ENCODE measurements at places on chromosomes 7 and 10.
A peak's percentile ranks its signal among the peaks of the same experiment; 100 is the strongest.

DNA sequence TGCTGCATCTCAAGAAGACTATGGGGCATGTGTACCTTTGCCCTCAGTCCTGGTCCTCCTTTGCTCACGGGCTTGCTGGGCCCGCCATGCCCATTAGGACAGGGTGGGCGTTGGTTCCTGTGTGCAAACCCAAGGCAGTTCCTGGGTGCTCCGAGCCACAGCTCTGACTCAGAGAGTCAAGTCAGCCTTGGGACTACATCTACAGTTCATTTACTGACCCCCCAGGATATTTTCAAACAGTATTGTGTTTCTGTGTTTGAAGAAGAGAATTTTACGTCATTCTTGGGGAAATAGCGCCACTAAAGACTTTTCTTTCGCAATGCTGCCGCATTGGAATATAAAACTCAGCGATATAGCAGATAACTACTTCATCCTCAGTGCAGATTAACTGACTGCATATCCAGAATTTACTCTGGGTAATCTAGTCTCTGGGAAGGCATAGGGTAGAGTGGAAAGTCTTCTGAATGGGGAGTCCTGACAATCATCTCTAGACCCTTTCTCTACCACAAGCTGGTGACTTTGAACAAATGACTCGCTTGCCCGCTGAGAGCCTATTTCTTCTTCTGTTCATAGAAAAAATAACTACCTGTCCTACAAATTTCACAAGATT lies 638.9 kb upstream of the FZD8 start:
- DNase-seq, result no peak

DNA sequence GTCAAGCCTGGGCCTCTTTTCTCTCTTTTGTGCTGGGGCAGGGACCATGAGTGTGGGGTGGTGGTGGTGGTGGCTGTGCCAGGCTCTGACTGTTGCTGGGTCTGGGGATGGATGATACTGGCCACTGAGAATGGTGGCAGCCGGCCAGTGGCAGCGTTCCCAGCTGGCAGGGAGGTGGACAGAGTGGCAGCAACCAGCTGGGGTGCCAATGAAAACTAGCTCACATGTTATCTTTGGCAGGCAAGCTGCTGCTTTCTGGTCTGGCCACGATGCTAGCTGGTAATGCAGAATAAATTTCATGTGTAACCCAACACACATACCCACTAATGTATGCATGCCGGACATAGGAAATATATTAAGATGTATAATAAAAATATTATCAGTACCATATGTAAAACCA lies 95.0 kb upstream of the SLC26A5 start:
- no peak for DNase-seq

- DNase-seq, result no peak
Observed at GRCh38 chr7:18221377-18222293, 194.0 kb upstream of the PRPS1L1 start.

DNA sequence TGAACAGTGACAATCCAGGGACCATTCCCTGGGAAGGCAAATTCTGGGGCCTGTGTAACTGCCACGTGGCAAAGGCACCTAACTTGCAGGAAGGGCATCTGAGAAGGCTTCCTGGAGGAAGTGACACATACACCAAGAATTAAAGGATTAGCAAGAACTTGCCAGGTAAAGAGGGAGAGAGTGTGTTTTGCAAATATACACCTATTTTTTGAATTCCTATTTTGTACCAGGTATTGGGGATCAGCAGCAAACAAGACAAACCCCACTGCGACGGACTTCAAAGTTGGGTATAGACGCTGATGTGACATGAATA lies 206.5 kb upstream of the ZMIZ1 start:
- DNase-seq, result no peak

DNA sequence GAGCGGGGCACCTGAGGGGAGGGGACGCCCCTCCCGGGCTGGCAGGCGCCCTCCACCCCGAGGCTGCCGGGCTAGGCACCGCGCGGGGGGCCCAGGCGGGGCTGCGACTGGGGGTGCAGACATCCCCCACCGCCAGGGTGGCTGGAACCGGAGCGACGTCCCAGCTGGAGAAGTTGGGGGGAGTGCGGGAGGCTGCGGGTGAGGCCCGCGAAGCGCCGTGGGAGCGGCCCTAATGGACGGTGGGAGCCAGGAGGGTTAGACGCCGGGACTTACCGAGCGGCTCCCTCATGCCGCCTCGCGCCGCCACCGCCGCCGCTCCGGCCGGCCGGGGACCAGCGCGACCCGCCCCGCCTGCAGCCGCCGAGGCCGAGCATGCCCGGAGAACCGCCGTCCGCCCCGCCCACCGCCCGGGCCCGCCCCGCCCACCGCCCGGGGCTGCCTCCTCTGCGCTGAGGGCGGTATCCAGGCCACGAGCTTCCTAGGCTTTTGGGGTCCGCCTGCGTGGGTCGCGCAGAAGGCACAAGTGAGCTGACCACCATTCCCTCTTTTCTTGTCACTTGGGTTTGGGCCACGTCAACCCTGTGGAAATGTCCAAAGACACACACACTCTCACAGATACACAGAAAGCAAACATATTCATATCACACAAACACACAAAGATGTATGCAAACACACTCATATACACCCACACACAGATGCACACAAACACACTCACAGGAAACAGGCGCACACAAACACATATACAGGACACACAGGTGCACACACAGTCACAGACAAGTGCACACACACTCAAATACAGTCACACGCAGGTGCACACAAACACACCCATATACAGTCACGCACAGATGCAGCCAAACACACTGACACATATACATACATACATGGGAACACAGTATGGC lies at the start of gene JCAD:
Gene JCAD (minus strand): TSS at position 378 of the 899 bp plus-strand sequence. CDS start 11,774 bp downstream, outside the sequence.
- peak; percentile 24 for DNase-seq

DNA sequence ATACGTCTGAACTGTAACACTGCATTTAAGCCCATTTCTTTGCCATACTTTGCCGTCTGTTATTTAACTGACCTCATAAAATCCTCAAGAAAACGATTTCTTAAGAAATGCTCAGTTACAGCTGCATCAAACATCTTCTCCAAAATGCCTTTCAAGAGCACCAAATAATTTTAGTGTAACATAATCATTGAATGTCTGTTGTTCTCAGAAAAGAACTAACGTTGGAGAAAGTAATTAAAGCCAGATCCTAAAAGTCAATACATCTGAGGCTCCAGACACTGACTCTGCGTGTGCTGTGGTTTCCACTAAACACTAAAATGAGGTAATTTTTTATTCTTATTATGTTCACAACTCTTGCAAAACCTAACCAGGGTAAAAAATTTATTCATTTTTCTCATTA lies 63.7 kb upstream of the LRRC17 start:
- DNase-seq, result no peak

- no peak for DNase-seq
Observed at GRCh38 chr7:92696584-92696983, 106.4 kb upstream of the FAM133B start.

- DNase-seq, result no peak
Observed at GRCh38 chr7:12722136-12722535, 34.7 kb downstream of the ARL4A start.

DNA sequence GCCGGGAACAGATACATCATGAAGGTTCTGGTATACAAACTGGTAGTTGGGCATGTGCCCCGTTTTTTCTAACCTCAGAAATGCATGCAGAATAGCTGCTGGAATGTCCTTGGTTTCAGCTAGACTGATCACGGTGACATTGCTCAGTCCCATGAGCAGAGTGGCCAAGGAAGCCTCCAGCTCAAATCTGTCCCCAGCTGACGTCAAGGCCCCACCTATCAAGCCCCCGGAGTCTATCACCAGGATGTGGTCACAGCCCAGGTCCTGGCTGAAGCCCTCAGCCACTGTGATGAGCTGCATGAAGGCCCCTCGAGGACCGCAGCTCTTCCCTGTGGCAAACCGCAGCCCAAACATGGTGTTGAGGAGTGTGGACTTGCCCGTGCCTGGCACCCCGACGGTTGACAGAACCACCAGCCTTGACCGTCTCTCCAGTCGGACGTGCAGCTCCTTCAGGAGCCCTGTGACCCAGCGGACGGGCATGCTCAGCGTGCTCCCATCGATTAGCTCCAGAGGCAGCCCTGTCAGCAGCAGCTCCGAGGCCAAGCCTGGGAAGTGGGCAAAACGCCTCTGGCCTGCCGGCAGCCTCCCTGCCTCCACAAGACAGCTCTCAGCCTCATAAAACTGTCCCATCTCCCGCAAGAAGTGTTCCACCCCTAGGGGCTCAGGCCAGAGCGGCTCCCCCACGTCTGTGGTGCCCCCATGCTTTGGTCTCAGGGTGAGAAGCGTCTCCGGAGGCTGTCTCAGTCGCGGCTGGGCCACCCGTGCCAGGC lies 7.8 kb upstream of the MRPS24 start:
- DNase-seq, result no peak
